ENCODE measurements at places on chromosomes 2 and 18. TPM values are rescaled to one million over a fixed set of nuclear protein-coding genes. Genes with fewer than 3 reads are reported as not detected.

GRCh38 chr2:127542231-127542630 is 6.7 kb downstream of the MYO7B start:
- H3K27me3 ChIP-seq: no peaks in the 10 kb centered on the region
- DNase-seq: no peak
- no peaks in the 10 kb centered on the region for H3K36me3 ChIP-seq
- H3K4me1 ChIP-seq: no peaks in the 10 kb centered on the region
- H3K4me3 ChIP-seq: no peak overlapping the region
- no peak overlapping the region for H3K27ac ChIP-seq

- H3K36me3 ChIP-seq: no peaks in the 10 kb centered on the region
- DNase-seq: no peak
- peaks cover 9% of the 10 kb centered on the region for H3K4me1 ChIP-seq
- no peaks in the 10 kb centered on the region for H3K27me3 ChIP-seq
- no peak overlapping the region for H3K27ac ChIP-seq
- no peak overlapping the region for H3K4me3 ChIP-seq
Measured at GRCh38 chr2:127735537-127736399, 34.5 kb downstream of the SFT2D3 start.

GRCh38 chr18:59842947-59843346 is 56.8 kb upstream of the PMAIP1 start:
- H3K27me3 ChIP-seq: no peaks in the 10 kb centered on the region
- H3K4me1 ChIP-seq: no peaks in the 10 kb centered on the region
- no peak overlapping the region for H3K27ac ChIP-seq
- H3K4me3 ChIP-seq: no peak overlapping the region
- no peaks in the 10 kb centered on the region for H3K36me3 ChIP-seq

DNA sequence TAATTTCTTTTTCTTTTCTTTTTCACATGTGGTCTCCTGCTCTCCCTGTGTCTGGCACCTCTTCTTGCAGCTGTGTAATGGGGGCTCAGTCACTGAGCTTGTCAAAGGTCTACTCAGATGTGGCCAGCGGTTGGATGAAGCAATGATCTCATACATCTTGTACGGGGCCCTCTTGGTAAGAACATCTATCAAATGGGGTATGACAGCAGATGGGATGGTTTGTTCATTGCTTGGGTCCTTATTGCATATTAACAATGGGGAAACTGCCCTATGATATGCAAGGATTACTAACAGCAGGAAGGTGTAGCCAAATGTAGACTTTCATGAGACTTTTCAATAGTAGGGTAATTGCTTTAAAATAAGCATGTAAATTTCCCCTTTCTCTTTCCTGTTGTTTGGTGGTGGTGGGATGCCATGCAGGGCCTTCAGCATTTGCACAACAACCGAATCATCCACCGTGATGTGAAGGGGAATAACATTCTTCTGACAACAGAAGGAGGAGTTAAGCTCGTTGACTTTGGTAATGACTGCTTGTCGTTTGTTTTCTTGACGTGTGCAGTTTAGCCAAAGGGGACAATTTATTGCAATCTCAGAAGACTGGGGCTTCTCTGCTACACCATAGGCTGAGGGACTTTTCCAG is 36.5 kb downstream of the MYO3B start:
- H3K27ac ChIP-seq: no peak overlapping the region
- H3K27me3 ChIP-seq: no peaks in the 10 kb centered on the region
- DNase-seq: no peak
- H3K4me1 ChIP-seq: no peaks in the 10 kb centered on the region

DNA sequence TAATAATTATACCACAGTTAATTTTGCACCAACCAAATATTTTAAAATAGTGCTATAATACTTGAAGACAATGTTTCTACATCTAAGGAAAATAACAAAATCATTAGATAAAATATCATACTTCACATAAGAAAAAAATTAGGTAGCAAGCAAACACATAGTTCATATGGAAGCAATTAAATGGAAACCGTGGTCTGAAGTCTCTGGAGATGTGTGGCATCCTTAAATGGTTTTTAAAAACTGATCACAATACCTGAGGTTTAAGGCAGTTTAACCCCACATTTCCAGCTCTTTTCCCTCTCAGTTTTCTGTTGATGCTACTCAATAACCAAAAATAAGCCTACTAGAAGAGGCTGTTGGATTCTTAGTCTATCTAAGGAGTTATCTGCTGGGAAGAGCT is 71.3 kb downstream of the ASXL2 start:
- no peaks in the 10 kb centered on the region for H3K4me1 ChIP-seq
- no peak overlapping the region for H3K27ac ChIP-seq
- DNase-seq: no peak
- H3K4me3 ChIP-seq: no peak overlapping the region

Gene ACTG2
- total RNA-seq: 13.7 TPM
